ENCODE measurements at places on chromosomes 4 and X.

DNA sequence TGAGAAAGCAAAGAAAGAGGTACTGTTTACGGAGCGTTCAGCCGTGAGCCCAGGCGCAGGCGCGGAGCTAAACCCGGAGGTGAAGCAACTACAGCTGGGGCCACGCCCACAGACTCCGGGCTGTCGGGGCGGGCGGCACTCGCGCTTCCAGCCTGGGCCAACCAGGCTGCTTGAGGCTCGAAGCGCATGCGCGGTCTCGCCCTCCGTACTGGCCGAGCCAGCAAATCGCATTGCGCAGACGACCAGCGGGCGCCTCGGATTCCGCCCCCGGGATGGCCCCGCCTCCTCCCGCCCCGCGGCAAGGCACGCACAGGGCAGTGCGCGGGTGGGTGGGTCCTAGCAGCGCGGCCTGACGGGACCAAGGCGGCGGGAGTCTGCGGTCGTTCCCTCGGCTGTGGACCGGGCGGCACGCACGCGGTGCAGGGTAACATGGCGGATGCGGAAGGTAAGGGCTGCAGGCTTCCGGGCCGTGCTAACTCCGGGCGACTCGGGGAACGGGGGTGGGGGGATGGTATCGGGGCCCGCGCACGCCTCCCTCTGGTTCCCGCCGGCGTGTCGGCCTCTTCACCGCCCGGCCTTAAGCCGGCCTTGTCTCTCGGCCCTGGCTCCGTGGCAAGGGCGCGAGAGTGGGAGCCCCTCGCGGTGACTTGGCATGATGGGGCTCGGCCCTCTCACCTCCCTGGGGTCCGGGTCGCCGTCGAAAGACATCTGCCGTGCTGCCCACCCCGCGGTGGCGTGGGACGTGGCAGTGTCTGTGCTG is at the start of gene DKC1:
DKC1 (plus strand) TSS at position 328 of the 760 bp plus-strand sequence; CDS start at position 430, 102 bp downstream.
- peak; percentile 64 for DNase-seq

DNA sequence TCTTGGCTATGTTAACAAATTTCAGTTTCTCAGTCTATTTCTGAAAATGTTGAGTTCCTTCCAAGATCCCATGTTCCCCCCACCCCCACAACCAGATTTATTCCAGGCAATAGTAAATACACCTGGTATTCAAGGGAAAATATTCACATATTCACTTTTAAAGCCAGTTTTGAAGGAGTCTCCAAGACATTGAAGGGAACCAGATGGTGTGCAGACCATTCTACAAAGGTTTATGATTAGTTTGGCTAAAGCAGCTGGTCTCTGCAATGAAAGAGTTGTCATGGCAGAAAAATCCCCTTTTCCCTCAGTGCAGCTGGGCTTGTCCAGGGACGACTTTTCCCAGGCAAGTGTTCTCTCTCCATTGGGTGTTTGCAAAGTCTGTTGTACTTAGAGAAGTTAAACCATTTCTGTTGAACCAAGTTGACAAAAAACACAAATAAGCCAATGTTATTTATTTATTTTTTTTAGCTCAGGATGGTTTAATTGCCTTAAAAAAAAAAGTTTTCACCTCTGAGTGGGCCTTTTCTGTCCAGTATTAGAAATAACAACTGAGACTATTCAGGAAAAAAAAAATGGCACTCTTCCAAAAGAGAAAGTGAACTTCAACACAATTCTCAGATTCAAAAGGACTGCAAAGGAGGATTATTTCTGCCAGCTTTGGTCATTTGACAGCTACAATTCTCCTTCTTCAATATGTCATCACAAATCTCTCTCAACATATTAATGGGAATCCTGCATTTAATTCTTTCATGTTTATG is 410.6 kb downstream of the IL1RAPL1 start:
- no peak for DNase-seq

DNA sequence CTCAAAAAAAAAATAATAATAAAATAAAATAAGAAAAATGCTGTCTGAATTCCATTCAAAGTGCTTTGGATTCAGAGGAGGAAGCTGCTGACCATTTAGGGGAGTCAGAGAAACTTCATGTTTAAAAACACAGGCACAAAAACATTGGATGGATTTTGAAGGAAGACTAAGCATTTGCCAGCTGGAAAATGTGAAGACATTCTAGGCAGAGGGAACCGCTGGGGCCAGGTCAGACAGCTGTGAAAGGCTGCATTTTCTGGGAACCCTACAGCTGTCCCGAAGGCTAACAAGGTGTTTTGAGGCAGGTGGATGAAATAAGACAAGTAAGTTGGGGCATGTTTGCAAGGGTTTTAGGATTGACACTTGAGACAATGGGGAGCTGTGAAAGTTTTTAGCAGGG is 38.6 kb downstream of the ING2 start:
- DNase-seq, result no peak

DNA sequence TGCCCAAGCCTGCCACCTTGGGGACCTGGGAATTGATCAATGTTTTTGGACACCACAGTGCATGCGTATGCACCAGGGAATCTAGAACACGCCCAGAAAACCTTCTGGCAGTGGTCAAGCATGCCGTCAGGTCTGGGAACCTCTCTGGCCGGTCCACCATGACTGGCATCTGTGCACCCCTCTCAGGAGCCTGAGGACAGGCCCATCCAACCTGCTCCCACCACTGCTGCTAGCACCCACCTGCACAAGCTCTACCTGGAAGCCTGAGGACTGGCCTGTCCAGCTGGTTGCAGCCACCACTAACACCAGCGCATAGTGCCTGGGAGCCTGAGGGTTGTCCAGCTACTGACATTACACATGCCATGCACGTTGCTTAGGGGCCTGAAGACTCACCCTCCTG is 162.1 kb upstream of the GALNTL6 start:
- no peak for DNase-seq

DNA sequence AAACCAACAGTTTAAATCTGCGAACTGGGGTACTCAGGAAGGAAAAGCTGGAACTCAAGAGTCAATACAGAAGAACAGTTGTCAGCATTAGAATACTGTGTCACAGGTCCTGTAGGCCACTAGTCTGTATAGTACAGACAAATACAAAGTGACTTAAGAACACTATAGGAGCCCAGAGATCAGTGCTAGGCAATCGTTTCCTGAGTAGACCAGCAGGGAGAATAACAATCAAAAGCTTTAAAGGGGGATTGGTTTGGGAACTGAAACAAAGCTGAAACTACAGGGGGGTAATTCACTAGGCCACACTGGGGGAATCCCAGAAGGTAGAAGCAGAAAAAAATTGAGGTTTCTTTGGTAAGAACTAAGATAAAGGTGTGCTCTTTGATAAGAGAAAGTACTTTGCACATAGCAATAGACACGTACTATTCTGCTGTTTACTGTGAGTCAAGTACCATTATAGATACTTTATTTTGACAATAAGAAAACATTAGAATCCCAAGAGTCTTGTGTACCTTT is 339.7 kb downstream of the PCDH19 start:
- no peak for DNase-seq

GRCh38 chr4:156437666-156438065 is 484.0 kb upstream of the CTSO start:
- peak; percentile 24 for DNase-seq

GRCh38 chrX:115561605-115562479 is 868 bp downstream of the PLS3 start:
- DNase-seq, result no peak

GRCh38 chr4:86393749-86394148 is 33.9 kb upstream of the MAPK10 start:
- no peak for DNase-seq

DNA sequence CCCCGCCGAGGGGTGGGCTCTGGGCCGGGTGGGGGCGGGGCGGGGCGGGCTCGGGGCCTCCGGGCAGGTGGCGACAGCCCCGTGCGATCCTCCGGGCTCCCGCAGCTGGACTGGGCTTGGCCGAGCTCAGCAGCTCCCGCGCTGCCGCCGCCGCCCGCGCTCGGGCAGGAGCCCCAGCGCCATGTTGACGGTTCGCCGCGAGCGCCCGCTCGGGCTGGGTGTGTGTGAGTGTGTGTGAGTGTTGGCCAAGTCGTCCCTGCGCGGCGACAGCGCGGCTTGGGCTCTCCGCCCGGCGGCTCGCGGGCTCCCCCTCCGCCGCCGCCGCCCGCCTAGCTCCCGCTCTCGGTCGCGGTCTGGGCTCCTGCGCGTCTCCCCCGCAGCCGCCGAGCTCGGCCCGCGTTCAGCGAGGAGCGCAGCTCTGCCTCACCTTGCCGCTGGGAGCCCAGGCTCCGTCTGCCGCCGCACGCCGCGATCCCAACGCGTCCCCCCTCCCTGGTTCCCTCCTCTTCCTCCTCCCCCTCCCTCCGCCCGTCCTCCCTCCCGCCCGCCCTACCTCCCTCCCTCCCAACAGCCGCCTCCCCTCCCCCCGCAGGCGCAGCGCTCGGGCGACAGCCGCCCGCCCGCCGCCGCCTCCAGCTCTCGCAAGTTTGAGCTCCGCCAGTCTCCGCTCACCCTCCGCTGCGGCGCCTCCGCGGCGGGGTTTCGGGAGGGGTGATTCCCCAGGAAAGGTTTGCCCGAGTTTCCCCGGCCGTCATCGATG is at the start of gene BCOR:
BCOR (minus strand) TSS at position 455 of the 760 bp plus-strand sequence. CDS start 20,029 bp downstream, outside the sequence.
- DNase-seq, result peak; percentile 86

GRCh38 chrX:107199491-107199890 is 6.7 kb downstream of the NUP62CL start:
- no peak for DNase-seq

DNA sequence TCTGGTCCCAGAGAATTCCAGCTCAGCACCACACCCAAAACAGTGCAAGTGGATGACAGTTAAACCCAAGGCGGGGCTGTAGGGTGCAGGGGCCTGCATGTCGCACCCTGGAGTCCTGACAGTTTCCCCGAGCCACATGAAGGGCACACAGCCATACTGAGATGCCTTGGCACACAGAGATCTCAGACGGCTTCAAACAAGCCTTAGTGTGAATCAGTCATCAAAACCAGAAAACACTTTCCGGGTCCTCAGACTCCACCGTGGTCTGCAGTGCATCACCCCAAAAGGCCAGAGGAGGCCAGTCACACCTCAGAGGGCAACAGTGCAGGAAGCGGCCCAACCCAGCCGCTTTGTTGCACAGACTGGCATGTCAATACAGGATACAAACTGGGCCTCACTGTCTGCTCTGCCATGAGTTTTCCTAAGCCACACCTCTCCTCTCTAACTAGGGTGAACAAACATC is 64.6 kb upstream of the ENPP6 start:
- DNase-seq, result no peak

DNA sequence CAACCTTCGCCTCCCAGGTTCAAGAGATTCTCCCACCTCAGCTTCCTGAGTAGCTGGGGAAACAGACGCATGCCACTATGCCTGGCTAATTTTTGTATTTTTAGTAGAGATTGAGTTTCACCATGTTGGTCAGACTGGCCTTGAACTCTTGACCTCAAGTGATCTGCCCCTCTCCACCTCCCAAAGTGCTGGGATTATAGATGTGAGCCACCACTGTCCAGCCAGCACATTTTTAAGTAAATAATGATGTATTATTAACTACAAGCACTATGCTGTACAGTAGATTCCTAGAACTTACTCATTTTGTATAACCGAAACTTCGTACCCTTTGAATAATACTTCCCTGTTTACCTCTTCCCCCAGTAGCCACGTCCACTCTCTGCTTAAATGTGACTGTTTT is 96.0 kb upstream of the GABRG1 start:
- no peak for DNase-seq

DNA sequence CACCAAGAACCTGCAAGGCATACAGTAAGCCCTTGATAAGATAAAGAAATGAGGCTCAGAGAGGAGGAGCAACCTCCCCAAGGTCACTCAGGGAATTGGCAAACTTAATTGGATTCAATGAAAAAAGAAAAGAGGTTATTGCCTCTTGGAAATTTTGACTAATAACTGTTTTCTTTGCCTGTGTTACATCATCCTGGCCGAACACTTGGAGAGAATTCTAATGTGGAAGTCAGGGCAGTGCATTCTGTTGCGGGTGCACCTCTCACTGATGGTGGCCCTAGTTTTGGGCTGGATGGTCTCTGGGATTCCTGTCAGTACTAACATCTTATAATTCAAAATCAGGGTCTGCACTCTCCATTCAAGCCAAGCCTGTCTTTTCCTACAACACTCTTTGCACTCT is 186.2 kb upstream of the BCOR start:
- no peak for DNase-seq

Data from spinal cord (tissue), 10 donors.